ENCODE measurements at places on chromosomes 13 and 19.

GRCh38 chr13:94553766-94554165 lies 42.2 kb downstream of the TGDS start:
- DNase-seq, result no peak

DNA sequence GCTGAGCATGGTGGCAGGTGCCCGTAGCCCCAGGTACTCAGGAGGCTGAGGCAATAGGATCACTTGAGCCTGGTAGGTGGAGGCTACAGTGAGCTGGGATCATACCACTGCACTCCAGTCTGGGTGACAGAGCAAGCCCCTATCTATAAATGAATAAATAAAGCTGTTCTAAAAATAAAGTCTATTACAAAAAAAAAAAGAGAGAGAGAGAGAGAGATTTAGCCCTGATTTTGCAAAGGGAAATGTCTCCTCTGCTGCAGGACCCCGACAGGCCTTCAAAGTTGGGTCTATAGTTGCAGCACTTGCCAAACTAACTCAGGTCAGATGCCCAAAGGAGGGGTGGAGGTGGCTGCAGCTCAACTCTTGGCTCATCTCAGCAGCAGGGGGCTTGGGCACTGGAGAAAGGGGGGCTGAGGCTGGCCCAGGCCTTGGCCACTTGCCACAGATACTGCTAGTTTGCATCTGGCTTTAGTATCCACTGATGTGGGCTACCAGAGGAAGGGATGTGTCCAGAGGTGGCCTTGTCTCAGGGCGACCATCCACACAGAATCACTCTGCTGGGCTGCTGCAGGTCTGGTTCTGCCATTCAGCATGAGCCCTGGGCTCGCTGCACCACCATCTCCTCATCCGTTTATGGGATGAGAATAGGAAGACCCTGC lies 30.8 kb upstream of the AKT2 start:
- DNase-seq, result no peak

DNA sequence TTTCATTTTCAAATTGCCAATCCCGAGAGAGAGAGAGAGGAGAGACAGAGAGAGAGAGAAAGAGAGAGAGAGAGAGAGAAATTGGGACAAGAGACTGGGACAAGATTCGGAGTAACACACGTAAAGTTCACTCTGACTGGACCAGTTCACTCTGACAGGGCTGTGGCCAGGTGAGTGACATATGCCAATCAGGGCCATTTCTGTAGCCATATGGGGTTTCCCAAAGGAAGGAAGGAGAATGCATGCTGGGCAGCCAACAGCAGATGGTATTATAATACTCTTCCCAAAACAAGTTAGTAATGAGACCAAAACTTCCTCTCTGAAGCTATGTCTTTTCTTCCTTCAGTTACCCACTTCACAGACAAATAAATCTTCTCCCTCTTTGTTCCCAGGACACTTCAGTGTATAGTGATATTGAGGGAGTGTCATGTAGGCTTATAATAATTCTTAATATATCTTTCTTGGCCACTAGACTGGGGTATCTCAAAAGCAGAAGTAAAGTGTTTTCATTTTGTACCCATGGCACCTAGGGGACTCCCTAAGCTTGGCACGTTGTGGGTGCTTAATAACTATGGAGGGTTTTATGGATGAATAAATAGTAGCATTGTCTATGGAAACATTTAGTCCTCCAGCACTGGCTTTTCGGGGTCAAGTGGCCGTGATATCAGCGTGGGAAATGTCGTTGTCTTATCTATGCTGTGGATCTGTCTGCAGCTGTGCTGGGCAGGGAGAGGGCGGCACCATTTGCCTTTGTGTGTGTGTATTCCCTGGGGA lies 51.6 kb downstream of the SERP2 start:
- no peak for DNase-seq

- no peak for DNase-seq
Observed at GRCh38 chr13:93774506-93774905, 547.9 kb downstream of the GPC6 start.

- DNase-seq, result peak; percentile 36
Observed at GRCh38 chr19:54162241-54162805, 2.8 kb upstream of the LENG1 start.

GRCh38 chr19:29477831-29478577 lies 47.8 kb upstream of the VSTM2B start:
- DNase-seq, result no peak

DNA sequence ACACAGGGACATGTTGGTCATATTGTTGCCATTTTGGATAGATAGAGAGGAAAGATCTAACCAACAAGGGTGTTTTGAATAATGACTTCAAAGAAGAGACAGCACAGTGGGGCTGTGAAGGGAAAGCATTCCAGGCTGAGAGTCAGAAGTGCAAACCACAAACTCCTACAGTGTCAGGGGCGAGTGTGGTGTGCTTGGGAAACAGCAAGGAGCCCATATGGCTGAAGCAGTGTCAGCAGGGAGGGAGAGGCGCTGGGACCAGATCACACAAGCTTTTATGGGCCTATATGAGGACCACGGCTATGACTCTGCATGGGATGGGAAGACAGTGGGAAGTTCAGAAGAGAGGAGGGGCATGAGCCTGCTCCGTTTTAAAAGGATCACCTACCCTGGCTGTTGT lies 166.4 kb downstream of the MYO16 start:
- DNase-seq, result no peak

GRCh38 chr19:16290692-16291091 lies 33.9 kb upstream of the KLF2 start:
- DNase-seq, result no peak

DNA sequence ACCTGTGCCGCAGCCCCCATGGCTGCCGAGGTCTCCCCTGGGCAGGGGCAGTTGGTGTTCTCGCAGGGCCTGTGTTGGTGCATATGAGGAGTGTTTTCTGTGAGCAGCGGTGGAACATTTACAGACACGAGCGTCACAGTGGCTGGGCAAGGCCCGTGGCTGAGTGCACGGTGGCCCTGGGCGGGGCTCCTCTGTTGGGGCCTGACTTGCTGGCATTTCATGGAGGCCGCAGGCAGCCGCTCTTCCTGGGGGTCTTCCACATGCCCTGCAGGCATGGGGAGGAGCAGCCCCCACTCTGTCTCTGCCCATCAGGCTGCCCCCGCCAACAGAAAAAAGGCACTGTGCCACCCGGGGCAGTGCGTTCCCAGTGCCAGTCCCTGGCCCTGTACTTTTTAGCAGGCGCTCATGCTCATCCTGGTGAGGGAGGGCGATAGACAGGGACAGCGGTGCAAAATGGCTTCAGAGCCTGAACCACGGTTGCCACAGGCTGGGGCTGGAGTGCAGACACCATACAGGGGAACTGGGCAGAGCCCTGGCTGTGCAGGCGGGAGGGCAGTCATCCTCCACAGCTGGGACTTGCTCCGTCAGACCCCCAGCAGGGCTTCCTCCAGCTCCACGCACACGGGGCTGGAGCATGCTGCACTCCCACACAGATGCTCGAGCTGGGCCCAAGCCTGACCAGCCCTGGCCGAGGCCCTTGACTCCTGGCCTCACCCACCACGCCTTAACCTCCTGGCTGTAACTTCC lies 23.5 kb downstream of the TFDP1 start:
- DNase-seq, result no peak

DNA sequence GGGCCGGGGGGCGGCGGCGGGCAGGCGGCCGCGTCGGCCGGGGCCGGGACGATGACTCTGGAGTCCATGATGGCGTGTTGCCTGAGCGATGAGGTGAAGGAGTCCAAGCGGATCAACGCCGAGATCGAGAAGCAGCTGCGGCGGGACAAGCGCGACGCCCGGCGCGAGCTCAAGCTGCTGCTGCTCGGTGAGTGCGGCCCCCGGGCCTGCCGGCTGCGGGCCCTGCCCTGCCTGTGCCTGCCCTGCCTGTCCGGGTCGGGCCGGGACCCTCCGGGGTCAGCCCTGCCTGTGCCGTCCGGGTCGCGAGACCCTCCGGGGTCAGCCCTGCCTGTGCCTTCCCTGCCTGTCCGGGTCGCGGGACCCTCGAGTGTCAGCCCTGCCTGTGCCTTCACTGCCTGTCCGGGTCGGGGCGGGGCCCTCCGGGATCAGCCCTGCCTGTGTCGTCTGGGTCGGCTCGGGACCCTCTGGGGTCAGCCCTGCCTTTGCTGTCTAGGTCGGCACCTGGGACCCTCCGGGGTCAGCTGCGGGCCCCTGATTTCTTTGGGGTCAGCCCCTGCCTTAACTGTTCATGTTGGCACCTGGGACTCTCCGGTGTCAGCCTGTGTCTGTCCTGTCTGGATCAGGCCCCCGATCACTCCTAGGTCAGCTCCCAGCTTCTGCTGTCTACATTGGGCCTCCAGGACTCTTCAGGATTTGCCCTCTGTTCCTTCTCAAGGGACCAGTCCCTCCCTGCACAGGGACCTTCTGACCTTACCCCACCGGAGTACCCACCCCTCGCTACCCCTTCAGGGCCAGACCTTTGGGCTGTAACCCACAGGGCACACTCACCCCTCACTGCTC lies 659 bp downstream of the GNA11 start:
- no peak for DNase-seq

- DNase-seq, result no peak
Observed at GRCh38 chr13:109196948-109197347, 567.5 kb downstream of the MYO16 start.

GRCh38 chr13:35157143-35157755 lies 215.2 kb downstream of the NBEA start:
- no peak for DNase-seq

GRCh38 chr19:17938092-17938845 lies 5.5 kb downstream of the CCDC124 start:
- peak; percentile 72 for DNase-seq

DNA sequence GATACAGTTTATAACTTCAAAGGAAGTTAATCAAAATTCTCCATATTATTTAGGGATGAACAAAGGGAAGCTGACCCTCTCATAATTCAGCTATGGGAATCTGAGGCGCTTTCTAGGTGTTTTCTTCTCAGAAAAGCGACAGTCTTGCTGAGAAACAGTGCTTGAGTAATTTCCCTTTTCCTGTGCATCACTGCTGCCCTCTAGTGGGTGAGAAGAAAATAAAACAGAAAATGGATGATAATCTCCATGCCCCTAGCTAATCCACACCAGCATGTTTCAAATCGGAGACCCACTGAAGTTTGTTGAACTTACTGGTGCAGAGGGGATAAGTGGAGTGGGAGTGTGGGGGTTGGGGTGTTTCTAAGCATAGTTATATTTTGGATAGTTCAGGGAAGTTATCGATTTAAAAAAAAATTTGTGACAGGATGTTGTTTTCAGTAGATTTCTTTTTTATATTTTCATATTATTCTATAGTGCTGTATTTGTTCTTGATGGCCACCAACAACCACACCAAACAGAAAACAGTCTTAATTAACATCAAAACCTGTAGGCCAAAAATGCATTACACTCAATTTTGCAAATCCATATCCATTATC lies 21.4 kb downstream of the LCP1 start:
- DNase-seq, result no peak

- DNase-seq, result no peak
Observed at GRCh38 chr13:82501834-82502233, 1380.4 kb downstream of the SLITRK1 start.

GRCh38 chr13:31159306-31159705 lies 2.4 kb downstream of the HSPH1 start:
- no peak for DNase-seq

- no peak for DNase-seq
Observed at GRCh38 chr19:18946918-18947317, 5.9 kb upstream of the HOMER3 start.

DNA sequence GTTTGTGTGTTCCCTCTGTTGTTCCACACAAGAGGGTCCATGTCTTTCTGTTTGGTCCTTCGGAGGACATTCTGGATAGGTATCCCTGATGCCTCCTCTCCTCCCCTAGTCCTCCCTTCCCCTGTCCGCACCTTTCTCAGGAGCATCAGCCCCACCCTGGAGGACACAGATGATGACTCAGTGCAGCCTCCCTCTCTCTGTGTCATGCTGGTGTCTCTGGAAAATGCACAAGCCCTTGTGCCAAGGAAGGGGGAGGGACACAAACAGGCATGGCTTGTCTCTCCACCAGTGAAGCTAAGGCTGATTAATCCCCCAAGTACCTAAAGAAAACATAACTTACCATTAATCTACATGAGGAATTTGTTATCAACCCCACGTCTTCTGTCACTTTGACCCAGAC lies 16.2 kb upstream of the TNFRSF19 start:
- no peak for DNase-seq

DNA sequence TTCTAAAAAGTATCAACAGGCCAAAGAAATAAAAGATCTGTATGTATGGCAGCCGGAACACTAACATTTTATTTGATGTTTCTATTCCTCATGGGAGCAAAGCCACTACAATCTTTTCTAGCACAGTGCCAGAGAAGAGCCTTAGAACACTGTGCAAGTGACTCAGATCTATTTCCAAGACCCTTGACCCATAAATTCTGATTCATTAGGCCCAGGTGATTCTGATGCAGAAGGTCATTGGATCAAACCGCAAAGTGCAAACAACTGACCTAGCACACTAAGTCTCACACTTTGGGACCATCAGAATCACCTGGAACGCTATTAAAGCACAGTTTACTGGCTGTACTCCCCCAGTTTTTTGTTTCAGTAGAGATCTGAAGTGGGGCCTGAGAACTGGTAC lies 87.6 kb downstream of the MYCBP2 start:
- DNase-seq, result no peak

DNA sequence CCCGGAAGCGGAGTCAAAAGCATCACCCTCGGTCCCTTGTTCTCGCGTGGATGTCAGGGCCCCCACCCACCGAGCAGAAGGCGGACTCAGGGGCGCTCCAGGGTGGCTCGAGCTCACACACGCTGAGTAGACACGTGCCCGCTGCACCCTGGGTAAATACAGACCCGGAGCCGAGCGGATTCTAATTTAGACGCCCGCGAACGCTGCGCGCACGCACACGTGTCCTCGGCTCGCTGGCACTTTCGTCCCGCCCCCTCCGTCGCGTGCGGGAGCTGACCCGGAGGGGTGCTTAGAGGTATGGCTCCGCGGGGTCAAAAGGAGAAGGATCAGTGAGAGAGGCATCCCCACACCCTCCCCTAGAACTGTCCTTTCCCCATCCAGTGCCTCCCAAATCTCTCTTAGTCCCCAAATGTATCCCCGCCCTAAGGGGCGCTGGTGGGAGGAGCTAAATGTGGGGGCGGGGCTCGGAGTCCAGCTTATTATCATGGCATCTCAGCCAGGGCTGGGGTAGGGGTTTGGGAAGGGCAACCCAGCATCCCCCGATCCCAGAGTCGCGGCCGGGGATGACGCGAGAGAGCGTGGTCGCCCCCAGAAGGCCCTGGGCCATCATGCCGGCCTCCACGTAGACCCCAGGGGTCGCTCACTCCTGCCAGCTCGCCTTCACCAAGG lies 451 bp upstream of the ICAM5 start:
- no peak for DNase-seq

- DNase-seq, result no peak
Observed at GRCh38 chr13:86282442-86282841, 483.2 kb upstream of the SLITRK6 start.

DNA sequence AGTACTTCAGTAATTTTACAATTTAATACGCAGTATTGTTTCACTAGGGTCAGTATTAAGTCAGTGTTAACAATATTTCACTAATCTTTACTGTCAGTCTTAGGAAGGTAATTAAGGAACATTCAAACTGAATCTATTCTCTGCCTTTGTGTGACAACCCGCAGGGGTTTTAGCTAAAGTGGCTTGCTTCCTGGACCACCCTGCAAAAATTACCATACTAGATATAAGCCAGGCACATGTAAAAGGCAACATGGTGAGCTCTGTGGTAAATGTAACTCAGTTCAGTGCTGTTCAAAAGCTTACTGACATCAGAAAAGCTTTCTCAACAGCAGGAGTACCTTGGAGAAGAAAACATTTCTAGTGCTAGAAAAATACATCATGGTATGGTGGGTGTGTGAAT lies 116.7 kb downstream of the FREM2 start:
- no peak for DNase-seq
